ENCODE measurements at places on chromosomes 2 and 18. TPM values are rescaled to one million over a fixed set of nuclear protein-coding genes. Genes with fewer than 3 reads are reported as not detected.

DNA sequence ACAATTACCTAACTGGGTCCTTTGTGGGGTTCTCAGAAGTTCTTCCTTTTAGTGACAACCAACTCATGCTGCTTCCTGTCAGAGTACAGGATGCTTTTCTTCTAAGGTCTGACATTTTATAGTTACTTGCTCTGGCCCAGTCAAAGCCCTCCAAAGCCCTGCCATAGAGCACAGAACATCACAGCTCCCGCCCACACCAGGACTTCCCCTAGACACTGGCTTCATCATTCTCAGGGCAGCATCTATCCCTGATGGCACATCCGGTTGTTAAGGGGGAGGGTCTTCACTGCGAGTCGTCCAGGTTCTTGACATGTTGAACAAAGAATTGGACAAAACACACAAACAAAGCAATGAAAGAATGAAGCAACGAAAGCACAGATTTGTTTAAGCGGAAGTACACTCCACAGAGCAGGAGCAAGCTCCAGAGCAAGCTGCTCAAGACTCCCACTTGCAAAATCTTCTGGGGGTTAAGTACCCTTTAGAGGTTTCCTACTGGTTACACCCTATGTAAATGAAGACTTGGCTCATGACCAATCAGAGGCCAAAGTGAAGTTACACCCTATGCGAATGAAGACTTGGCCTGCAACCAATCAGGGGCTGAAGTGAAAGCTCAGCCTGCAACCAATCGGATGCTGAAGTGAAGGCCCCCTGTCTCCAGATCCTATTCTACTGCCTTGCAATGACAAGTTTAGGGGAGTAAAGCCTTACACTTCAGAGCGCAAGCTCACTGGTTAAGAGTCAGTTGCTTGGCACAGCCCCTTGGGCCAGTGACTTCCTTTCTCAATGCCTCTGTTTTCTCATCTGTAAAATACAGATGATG lies 79.0 kb downstream of the HDAC4 start:
- peak; percentile 76 for DNase-seq

GRCh38 chr2:192124571-192124970 lies 70.2 kb downstream of the TMEFF2 start:
- DNase-seq = no peak

SPR gene
- total RNA-seq = 1.3 TPM

- no peak for DNase-seq
These were observed 26.6 kb downstream of the MFF start for GRCh38 chr2:227351639-227352038.

CMPK2 gene
- 164 TPM for total RNA-seq

CD8B gene
- 396 TPM for total RNA-seq

DNA sequence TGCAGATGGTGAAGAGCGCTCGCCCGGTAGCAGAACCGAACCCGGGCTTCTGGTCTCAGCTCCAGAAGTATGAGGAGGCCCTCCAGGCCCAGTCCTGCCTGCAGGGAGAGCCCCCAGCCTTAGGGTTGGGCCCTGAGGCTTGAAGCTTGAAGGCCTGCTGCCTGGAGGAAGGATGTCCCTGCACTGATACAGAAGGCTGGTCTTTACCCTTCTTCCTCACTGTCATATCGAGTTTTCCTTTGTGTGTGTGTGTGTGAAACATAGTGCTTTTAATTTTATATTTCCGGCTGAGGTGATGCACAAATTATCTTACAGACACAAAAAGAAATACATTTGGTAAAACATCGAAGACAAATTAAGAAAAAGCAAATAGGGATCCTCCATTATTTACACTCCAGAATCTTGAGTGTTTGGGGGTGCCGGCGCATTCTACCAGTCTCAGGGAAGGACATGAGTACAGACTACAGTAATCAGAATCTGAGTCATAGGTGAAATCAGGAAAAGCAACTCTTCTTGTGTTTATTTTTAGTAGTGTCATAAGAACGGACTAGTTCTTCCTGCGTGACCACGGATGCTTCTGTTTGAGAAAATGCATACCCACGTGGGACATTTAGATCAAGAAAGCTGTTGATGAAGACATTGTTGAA lies 1.3 kb downstream of the DUSP28 start:
- peak; percentile 57 for DNase-seq

DNA sequence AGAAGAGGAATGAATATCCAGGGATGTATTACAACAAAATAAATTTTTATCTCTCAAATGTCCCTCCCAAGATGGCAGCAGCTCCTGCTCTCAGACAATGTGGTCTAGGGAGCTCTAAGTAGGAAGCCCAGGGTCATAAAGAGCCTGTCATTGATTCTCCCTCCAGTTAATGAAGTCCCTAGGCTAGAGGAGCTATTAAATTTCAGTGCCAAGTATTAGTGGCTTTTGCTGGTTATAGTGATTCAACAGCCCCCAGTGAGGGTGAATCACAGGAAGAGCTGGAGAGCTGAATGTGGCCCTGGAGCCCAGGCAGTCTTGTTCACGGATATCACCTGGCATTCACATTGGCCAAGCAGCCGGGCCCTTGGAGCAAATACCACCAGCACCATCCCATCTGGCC lies 109.8 kb upstream of the YPEL5 start:
- DNase-seq = no peak

DNA sequence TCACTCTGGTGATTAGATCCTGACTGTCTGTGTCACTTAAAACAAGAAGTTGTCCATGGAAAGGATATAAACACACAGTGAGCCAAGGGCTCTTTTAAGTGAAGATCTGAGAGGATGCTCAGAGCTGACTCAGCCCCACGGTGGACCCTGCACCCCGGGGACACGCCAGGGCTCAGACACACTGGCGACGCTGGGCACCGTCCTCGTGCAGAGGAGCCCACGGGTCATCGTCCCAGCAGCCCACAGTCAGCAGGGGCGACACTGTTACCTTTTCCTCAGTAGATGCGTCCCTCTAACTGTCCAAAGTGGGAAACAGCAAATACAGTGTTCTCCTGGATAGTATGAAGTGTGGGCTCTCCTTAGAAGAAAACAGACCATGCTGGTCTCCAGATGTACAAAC lies 225.6 kb downstream of the HDAC4 start:
- no peak for DNase-seq

CIDEA gene
- total RNA-seq = not detected

CCDC68 gene
- total RNA-seq = not detected
